Activated naive CD4-positive, alpha-beta T cell (primary cell): ENCODE measurements at places on chromosomes 1 and 21.

- no peak for DNase-seq
Observed at GRCh38 chr1:221777431-221778072, 35.7 kb upstream of the DUSP10 start.

- DNase-seq: no peak
Observed at GRCh38 chr1:10823000-10823401, 26.6 kb upstream of the CASZ1 start.

GRCh38 chr1:107228704-107229371 lies 88.0 kb downstream of the NTNG1 start:
- no peak for DNase-seq

DNA sequence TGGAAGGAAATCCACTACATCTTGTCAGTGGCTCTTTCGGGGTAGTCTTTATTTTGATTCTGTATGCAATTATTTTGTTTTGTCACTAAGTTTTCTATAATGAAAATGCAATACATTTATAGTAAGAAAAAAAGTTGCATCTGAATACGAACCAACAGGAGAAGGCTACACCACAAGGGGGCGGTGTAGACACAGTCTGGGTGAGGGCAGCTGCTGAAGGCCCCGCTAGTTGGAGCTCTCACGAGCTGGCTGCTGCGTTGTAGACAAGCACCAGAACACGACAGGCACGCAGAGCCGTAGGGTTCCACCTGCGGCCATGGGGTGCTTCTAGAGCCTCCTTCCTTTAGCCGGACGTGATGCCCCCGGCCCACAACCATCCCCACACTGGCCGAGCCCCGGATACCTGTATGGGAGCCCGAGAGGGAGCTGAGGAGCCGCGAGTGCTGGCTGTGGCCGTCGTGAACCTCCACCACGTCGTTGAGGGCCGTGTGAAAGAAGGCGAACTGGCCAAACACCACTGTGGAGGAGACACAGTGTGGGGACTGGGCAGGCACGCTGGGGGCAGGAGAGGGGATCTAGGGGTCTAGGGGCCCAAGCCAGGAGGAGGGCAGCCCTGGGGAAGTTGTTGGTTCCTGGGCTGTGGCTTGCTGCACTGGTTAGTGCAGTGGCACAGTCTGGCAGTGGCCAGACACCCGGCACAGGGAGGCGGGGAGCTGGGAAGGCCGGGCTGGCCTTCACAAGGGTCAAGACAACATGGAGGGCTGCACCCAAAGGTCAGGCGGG lies 160.8 kb downstream of the ZSCAN20 start:
- DNase-seq: peak; percentile 73

DNA sequence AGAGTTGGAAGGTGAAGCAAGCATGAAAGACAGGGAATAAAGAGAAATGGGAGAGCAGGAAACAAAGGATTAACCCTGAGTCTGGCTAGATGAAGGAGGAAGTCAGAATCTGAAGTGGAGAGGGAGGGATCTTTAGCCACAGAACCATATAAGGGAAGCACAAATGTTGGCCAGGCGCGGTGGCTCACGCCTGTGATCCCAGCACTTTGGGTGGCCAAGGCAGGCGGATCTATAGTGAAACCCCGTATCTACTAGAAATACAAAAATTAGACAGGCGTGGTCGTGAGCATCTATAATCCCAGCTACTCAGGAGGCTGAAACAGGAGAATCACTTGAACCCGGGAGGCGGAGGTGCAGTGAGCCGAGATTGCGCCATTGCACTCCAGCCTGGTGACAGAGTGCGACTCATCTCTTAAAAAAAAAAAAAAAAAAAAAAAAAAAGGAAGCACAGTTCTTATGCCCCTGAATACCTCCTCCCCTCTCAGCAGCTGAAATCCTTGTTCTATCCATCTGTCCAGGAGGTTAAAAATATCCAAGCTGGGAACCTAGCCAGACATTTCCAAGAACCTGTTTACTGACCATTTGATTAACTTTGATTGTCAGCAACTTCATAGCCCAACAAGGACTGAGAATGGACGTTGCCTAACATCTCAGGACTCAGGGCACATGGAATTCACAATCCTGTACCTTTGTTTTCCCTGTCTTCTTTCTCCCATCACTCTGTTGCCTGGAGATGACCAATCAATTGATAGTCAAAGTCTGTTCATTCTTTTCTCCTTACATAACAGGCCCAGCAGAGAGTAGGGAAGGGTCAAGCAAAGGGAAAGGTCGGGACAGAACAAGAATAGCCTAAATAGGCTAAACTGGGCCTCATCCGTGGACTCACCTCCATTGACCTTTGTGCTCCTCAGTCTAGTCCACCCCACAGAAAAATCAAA lies 10.6 kb downstream of the TXNIP start:
- DNase-seq: no peak

GRCh38 chr1:11027316-11027715 lies 14.9 kb downstream of the TARDBP start:
- no peak for DNase-seq

DNA sequence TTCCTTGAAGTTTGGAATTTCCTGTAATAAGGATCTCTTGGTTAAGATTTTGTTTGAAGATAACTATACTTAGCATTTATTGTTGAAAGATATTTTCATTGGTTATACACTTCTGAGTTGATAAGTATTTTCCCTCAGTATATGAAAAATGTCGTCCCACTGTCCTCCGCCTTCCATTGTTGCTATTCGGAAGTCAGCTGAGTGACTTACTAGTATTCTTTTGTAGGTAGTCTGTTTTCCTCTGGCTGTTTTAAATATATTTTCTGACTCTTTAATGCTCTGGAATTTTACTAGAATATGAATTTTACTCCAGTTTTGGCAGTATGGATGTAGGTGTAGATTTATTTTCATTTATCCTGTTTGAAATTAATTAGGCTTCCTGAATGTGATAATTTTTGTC lies 498.7 kb upstream of the NFIA start:
- no peak for DNase-seq

GRCh38 chr1:151801846-151802245 lies 3.4 kb downstream of the LINGO4 start:
- no peak for DNase-seq

- no peak for DNase-seq
Observed at GRCh38 chr1:39063775-39064174, 37.6 kb downstream of the NDUFS5 start.

- no peak for DNase-seq
Observed at GRCh38 chr1:15843826-15844572, 3.5 kb upstream of the SPEN start.

GRCh38 chr1:43304314-43304681 lies 3.5 kb downstream of the TIE1 start:
- DNase-seq: no peak

DNA sequence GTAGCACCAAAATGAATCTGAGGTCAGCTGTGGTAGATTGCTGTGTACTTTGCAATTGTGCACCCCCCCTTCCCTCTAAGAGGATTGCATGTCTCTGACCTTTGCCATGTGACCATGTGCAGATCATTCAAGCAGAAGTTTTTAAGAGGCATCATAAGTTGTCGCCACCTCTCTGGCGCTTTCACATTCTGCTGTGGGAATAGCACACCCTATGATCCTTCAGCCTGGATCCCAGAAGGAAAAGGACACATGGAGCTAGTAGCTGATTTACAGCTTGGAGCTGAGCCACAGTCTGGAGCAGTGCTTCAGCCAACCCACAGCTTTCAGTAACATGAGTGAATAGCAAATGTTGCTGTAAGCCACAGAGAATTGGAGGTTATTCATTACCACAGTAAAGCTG lies 158.5 kb downstream of the TSEN15 start:
- no peak for DNase-seq

DNA sequence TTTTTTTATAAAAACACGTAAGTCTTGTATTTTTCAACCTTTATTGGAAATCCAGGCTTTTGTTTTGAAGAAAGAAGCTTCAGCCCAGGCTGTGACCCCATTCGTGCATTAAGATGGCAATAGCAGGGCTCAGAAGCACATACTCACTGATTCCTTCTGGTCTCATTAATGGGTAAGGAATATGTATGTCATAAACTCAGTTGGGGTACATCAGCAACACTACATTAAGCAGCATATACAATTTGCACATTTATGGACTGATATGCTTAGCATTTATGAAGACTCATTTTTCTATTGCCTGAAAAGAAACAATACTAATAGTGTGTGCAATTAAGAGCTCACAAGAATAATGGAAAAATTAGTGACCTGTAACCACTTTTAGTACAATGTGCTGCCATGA lies 945.4 kb upstream of the PRMT6 start:
- no peak for DNase-seq

DNA sequence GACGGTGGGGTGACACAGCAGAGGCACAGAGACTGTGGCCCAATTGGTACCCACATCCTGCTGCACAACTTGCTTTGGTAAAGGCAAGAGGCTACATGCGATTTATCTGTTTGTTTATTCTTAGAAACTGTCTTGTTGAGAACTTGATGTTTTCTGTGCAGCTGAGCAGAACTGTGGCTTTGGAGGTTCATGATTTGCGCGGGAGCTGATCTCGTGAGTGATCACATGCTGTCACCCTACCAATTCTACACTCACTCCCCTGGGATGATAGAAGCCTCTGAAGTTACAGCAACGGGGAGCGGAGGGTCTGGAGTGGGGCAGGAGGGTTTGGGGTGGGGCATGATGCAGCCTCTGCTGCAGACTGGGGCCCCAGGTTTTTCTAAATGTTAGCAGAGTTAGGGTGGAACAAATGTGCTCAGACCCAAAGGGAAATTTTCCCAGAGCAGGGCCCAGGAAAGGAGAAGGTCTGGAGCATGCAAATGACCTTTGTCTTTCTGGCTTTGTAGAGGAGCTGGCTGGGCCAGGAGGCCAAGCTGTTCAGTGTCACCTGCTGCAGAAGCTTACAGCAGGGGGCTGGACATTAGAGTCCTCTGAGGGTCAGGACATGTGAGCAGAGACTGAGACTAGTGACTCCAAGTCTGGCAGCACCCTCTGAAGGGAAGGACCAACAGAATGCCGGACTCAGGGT lies 83.6 kb downstream of the GRIK3 start:
- DNase-seq: no peak

- DNase-seq: no peak
Observed at GRCh38 chr1:53341961-53342707, 14.3 kb upstream of the LRP8 start.

DNA sequence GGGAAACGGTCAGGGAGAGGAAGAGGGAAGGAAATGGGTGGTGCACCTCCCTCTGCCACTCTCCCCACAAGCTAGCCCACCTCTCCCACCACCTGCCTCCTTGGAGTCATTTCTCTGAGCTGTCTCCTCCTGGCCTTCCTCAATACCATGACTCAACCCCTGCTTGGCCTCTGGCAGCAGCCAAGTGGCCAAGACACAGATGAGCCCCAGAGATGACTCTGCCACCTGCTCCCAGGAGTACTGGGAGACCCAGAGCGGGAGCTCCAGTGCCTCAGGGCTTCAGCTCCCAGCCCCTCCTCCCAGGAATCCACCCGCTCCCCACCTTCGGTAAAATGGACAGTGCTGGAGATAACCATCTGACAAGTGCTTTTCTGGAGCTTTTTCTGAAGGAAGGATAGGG lies 2.6 kb downstream of the S100A16 start:
- DNase-seq: no peak

GRCh38 chr1:100361511-100362089 lies 9.3 kb downstream of the CDC14A start:
- no peak for DNase-seq

DNA sequence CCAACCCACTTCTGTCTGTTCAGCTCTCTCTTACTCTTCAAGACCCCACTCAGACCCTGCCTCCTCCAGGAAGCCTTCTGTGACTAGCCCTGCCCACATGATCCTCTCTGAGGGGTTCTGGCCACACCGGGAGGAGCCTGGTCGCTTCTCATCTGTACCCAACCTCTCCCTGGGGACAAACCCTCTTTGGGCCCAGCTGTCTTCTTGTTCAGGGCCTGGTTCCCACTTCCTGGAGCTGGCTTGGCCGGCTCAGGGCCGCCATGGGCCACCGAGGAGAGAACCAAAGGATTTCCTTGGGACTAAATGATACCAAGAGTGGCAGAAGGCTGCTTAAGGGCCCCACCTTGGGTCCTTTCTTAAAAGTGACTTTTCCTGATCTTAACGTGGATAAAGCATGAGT lies 124.7 kb upstream of the ZBTB40 start:
- no peak for DNase-seq

GRCh38 chr1:67713057-67713846 lies 28.3 kb downstream of the GADD45A start:
- DNase-seq: no peak

DNA sequence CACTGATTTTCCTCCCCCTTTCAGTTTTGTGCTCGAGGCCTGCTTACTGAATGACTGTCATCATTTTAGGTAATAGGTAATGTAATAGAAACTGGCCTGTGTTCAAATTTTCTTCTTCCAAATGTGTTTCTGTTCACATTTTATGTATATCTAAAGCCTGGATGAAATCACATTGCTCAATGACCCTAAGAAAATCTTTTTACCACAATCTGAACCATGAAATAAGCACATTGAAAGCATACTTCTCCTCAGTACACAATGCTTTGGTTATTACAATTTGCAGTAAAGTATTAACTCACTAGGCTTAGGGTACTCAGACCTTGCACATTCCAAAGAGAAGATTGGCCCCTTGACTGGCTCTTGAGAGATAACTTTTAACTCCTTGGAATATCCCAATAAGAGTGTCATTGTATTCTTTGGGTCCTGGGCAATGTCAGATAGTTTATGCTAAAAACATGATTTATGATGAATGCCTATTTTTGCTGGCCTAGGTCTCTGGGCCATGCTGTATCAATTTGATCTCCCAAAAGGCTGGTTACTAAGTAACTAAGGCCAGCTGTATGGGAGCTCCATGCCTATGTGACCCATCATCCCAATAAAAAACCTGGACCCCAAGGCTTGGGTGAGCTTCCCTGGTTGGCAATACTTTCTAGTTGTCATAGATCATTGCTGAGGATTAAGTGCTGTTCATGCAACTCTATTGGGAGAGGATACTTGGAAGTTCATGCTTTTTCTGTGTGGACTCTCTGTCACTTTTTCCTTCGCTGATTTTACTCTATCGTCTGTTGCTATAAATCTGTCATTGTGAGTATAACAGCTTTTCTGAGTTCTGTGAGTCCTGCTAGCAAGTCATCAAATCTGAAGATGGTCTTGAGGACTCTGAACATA lies 293.9 kb downstream of the GRIK1 start:
- no peak for DNase-seq

GRCh38 chr1:178935610-178936009 lies 64.7 kb upstream of the ANGPTL1 start:
- DNase-seq: no peak

DNA sequence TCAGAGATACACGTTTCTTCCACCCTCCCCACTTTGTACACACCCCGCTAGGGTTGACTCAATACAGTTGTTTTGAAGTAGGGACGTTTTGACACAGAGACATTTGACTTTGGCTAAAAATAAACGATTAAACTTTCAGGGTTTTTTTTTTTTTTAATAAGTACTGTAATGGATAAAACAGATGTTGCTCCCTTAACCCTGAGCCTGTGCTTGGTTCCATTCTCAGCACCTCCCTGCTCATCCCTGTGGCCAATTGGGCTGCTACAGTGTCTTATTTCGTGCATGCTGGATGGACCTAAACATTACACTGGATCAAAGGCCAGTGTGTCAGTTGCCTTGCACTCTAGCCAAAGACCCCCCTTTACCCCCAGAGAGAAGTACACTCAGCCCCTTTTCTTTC lies 16.9 kb downstream of the GRHL3 start:
- DNase-seq: no peak

GRCh38 chr1:11567244-11568065 lies 86.8 kb downstream of the FBXO2 start:
- no peak for DNase-seq

GRCh38 chr1:173255214-173255813 lies 48.2 kb upstream of the TNFSF4 start:
- DNase-seq: no peak
